ENCODE measurements at places on chromosomes 16 and 17.

DNA sequence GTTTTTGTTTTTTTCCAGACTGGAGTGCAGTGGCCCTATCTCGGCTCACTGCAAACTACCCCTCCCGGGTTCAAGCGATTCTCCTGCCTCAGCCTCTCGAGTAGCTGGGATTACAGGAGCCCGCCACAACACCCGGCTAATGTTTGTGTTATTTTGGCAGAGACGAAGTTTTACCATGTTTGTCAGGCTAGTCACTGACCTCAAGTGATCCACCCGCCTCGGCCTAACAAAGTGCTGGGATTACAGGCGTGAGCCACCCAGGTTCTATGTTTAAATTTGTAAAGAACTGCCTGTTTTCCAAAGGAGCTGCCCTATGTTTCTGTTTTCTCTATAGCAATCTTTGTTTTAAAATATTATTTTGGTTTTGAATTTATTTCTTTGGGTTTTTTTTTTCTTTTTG is 13.8 kb upstream of the C16orf87 start:
- no peak for DNase-seq
- no peaks in the 10 kb centered on the region for H3K27me3 ChIP-seq
- no peak overlapping the region for H3K27ac ChIP-seq
- no peaks in the 10 kb centered on the region for H3K4me1 ChIP-seq
- no peaks in the 10 kb centered on the region for H3K36me3 ChIP-seq
- H3K4me3 ChIP-seq, result no peak overlapping the region

- 0 out of 2 replicates have a peak, but pooled peaks cover 3% of the 10 kb centered on the region for H3K36me3 ChIP-seq
- H3K4me1 ChIP-seq, result peaks cover 16% of the 10 kb centered on the region
- H3K27ac ChIP-seq, result peak overlapping the region; percentile 14
- peak overlapping the region; percentile 60 for H3K4me3 ChIP-seq
- DNase-seq, result no peak
These were observed 949 bp upstream of the GSPT1 start for GRCh38 chr16:11916524-11917285.

- peaks cover 28% of the 10 kb centered on the region for H3K4me1 ChIP-seq
- H3K4me3 ChIP-seq, result no peak overlapping the region
- no peak overlapping the region for H3K27ac ChIP-seq
- no peaks in the 10 kb centered on the region for H3K36me3 ChIP-seq
These were observed 7.5 kb upstream of the KREMEN2 start for GRCh38 chr16:2956579-2956956.

- H3K36me3 ChIP-seq, result no peaks in the 10 kb centered on the region
- DNase-seq, result no peak
- H3K27me3 ChIP-seq, result no peaks in the 10 kb centered on the region
- no peaks in the 10 kb centered on the region for H3K4me1 ChIP-seq
These were observed 16.2 kb downstream of the NCOR1 start for GRCh38 chr17:16199093-16199492.

DNA sequence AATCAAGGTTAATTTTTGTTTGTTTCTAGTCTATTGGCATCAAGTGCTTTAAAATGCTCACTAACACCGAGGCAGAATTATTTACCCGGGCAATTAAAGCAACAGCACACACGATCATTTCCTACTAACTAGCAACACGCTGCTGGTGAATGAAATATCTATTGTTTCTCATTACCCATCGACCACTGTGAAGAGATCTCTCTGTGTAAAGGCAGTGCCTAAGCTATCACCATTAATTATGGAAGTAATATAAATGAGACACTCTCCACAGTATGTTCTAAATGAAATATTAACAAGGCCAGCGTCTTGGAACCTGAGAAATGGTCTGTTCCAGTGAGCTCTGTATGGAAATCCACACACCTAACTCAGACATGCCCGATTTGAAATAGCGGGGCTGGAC is 397.6 kb downstream of the MAF start:
- no peaks in the 10 kb centered on the region for H3K36me3 ChIP-seq
- H3K4me3 ChIP-seq, result no peak overlapping the region
- DNase-seq, result no peak

DNA sequence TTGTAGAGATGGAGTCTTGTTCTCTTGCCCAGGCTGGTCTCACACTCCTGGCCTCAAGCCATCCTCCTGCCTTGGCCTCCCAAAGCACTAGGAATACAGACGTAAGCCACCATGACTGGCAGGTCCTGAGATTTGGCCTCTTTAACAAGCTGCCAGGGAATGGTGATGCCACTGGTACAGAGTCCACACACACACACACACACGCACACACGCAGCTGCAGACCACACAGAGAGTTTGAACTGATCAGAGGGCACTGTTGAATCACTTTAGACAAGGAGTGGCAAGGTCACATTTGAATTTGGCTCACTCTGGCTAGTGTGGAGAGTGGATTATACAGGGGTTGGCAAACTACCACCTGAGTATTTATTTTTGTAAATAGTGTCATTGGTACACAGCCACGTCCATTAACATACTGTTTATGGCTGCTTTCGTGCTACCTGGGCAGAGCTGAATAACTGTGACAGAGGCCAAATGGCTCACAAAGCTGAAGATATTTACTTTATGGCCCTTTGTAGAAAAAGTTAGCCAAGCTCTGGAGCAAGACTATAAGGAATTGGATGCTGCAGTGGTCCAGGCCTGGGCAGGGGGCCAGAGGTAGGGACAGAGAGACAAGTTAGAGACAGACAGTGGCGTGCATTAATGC is 9.9 kb downstream of the ITPRIPL2 start:
- no peaks in the 10 kb centered on the region for H3K4me1 ChIP-seq
- H3K27me3 ChIP-seq, result no peaks in the 10 kb centered on the region
- no peak overlapping the region for H3K4me3 ChIP-seq
- DNase-seq, result no peak
- H3K27ac ChIP-seq, result no peak overlapping the region

- no peaks in the 10 kb centered on the region for H3K27me3 ChIP-seq
- H3K4me3 ChIP-seq, result peak overlapping the region; percentile 95
- peak overlapping the region; percentile 62 for H3K27ac ChIP-seq
- H3K36me3 ChIP-seq, result peaks cover 5% of the 10 kb centered on the region
- peak; percentile 85 for DNase-seq
These were observed 2.4 kb downstream of the FBRS start for GRCh38 chr16:30660424-30661261.

DNA sequence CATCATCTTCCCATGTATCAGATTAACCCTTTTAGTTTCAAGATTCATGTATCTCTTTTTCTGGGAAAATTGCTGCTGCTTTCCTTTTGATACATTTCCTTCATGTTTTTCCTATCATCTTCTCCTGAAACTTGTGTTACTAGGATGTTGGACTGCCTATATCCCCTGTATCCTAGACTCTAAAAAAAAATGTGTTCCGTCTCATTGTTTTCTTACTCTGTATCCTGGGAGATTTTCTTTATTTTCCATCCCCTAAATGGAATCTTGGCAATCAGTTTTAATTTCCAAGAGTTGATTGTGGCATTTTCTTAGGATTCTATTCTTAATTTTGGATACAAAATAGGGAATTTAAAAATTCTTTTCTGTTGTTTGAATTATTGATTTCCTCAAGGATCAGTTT is 36.8 kb downstream of the MAP2K4 start:
- no peak overlapping the region for H3K4me3 ChIP-seq
- H3K36me3 ChIP-seq, result no peaks in the 10 kb centered on the region
- H3K27me3 ChIP-seq, result no peaks in the 10 kb centered on the region
- no peak for DNase-seq
- no peaks in the 10 kb centered on the region for H3K4me1 ChIP-seq

GRCh38 chr17:78735832-78736525 is 46.1 kb downstream of the CYTH1 start:
- peak overlapping the region; percentile 86 for H3K4me3 ChIP-seq
- peak overlapping the region; percentile 86 for H3K27ac ChIP-seq
- H3K27me3 ChIP-seq, result no peaks in the 10 kb centered on the region
- H3K36me3 ChIP-seq, result no peaks in the 10 kb centered on the region
- peaks cover 62% of the 10 kb centered on the region for H3K4me1 ChIP-seq

DNA sequence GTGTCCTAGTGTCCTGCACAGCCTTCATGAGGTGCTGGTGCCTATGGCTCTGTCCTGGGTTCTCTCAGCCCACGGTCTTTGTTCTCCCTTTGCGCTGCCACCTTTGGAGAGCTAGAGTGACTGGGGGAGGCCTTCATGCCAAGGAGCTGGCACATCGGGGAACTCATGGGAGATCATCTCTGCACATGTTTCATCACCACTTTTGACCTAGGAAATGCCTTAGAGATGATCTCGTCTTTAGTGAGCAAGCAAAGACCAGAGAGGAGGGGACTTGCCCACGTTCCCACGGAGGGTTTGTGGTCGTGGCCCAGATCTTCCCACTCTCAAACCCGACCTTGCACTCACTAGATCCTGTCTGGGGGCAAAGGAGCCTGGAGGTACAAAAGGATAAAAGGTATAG is 23.5 kb downstream of the TBX4 start:
- H3K36me3 ChIP-seq, result no peaks in the 10 kb centered on the region
- no peaks in the 10 kb centered on the region for H3K27me3 ChIP-seq
- H3K4me1 ChIP-seq, result no peaks in the 10 kb centered on the region

Measured in MM.1S (cell line).